GM12878 (cell line): ENCODE measurements at places on chromosomes 5 and 9. TPM values are rescaled to one million over a fixed set of nuclear protein-coding genes. Genes with fewer than 3 reads are reported as not detected.
A peak's percentile ranks its signal among the peaks of the same experiment; 100 is the strongest.

Gene LHX6
- total RNA-seq, result not detected in 2 replicates

Gene ACTBL2
- total RNA-seq, result not detected in 2 replicates

Gene YTHDC2
- total RNA-seq, result 25.2 and 25.8 TPM in 2 replicates

Gene CHSY3
- total RNA-seq, result not detected in 2 replicates

Gene SCGB3A1
- 0.46 TPM in 1 of 2 replicates, not detected in the other for total RNA-seq

Gene RNF208
- total RNA-seq, result 10.7 and 12.0 TPM in 2 replicates

Gene TSLP
- not detected in 2 replicates for total RNA-seq

Gene GDNF
- not detected in 2 replicates for total RNA-seq

Gene GZMA
- total RNA-seq, result not detected in 2 replicates

Gene LRRC19
- total RNA-seq, result not detected in 2 replicates

Gene FRMD3
- total RNA-seq, result 0.21 and 0.29 TPM in 2 replicates

Gene RGP1
- 13.7 and 14.9 TPM in 2 replicates for total RNA-seq

GRCh38 chr5:14587150-14587549, 5.6 kb downstream of the OTULINL start:
- no peaks in the 10 kb centered on the region for H3K36me3 ChIP-seq
- no peak overlapping the region for H3K27ac ChIP-seq
- no peak for DNase-seq
- H3K27me3 ChIP-seq, result no peaks in the 10 kb centered on the region
- no peak overlapping the region for H3K4me3 ChIP-seq

DNA sequence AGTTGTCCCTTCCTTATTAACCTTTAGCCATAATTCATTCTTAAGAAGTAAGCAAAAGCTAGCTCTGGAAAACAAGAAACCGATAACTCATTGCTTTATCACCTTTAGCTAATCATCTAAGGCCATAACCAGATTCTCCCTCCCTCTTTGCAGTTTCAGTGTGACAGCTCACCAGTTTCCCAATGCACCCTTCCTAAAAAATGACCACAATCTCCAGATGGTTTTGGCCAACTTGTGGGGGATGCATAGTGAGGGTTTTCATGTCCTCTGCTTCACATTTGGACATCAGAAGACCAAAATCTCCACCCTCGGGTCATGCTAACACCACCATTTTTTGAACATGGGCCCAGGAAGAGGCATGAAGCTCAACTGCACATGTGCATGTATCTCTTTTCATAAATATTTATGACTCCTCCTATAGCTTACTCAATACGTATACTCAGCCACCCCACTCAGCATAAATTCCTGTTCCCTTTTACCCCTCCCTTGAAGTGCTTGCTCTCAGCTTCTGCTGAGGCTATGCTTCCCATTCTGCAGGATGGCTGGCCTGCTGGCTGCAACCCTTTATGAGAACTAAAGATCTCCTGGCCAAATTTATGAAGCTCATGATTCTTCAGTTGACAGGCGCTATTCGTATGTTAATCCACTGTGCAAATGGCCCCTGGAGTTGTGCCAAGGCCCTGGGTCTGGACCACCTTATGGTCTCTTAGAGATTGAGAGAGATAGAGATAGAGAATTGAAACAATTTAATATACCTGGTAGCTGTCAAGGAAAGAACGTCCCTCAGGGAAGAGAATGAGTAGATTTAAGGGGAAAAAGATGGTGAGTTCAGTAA, 14.8 kb downstream of the PPP3R2 start:
- H3K4me1 ChIP-seq, result no peaks in the 10 kb centered on the region
- DNase-seq, result no peak
- H3K4me3 ChIP-seq, result no peak overlapping the region
- H3K27ac ChIP-seq, result no peak overlapping the region
- H3K27me3 ChIP-seq, result no peaks in the 10 kb centered on the region

- no peak for DNase-seq
- H3K36me3 ChIP-seq, result no peaks in the 10 kb centered on the region
- H3K27ac ChIP-seq, result no peak overlapping the region
- H3K27me3 ChIP-seq, result no peaks in the 10 kb centered on the region
- H3K4me3 ChIP-seq, result no peak overlapping the region
These were observed 150.0 kb upstream of the ACO1 start for GRCh38 chr9:32234451-32234850.

DNA sequence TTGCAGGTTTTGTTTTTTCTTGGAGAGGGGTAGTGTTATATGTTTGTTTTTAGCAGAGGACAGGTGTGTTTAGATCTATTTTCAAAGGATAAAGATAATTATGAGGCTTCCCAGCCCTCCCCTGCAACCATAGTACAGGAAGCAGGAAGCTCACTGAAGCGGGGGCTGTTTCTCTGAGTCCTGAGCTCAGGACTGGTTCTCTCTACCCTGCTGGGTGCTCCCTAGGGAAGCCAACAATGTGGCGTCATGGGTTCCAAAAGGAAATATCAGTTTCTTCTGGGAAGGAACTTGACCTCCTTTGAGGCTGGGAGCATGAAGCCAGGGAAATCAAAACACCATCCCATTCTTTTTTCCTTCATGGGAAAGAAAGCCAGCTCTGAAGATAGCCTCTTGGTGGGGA, 62.2 kb downstream of the RAD23B start:
- no peak for DNase-seq
- no peaks in the 10 kb centered on the region for H3K27me3 ChIP-seq
- H3K36me3 ChIP-seq, result no peaks in the 10 kb centered on the region
- no peak overlapping the region for H3K27ac ChIP-seq

- no peaks in the 10 kb centered on the region for H3K27me3 ChIP-seq
- no peaks in the 10 kb centered on the region for H3K36me3 ChIP-seq
- H3K4me3 ChIP-seq, result no peak overlapping the region
- no peak for DNase-seq
These were observed 11.9 kb downstream of the C1QTNF3 start for GRCh38 chr5:34031117-34031516.

DNA sequence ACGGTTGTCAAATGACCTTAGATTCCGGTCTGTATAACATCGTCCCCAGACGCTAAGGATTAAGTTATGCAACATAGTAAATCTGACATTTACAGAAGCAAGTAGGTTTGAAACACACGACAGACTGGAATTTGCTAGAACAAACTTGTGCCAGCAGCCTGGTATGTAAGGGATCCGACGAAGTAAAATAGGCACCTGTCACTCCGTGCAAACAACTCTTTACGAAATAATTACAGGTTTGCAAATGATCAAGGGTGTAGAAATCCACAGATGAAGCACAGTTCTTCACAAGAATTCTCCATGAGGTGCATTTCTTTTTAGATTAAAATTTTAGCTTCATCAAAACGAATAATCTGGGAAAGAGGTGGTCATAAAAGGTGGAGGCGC, 508 bp downstream of the MOCS2 start:
- peaks cover 5% of the 10 kb centered on the region; the same call in 1 of the 2 replicates for H3K4me1 ChIP-seq
- peak overlapping the region; percentile 68 for H3K4me3 ChIP-seq
- H3K36me3 ChIP-seq, result no peaks in the 10 kb centered on the region
- peak; percentile 13 for DNase-seq
- no peaks in the 10 kb centered on the region for H3K27me3 ChIP-seq
- H3K27ac ChIP-seq, result peak overlapping the region; percentile 65

- H3K36me3 ChIP-seq, result no peaks in the 10 kb centered on the region
- DNase-seq, result no peak
- H3K27ac ChIP-seq, result no peak overlapping the region
- no peaks in the 10 kb centered on the region for H3K4me1 ChIP-seq
These were observed 17.0 kb upstream of the ZFR start for GRCh38 chr5:32461441-32462120.

DNA sequence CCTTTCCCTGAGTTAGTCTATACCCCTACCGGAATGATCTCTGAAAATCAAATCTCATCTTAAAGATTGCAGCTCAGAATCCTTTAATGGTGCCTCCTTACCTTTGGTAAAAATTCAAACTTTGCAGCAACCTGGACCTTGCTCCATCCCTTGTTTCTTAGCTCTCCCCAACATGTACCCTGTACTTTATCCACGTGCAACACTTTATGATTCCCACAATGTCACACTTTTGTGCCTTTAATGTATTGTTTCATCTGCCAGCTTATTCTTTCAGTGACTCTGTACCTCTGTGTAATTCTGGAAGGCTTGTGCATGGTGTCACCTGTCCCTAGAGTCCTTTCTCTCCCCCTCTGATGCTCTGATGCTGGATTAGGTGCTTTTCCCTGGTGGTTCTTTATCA, 9.5 kb downstream of the ACO1 start:
- no peak for DNase-seq
- H3K4me3 ChIP-seq, result no peak overlapping the region
- no peaks in the 10 kb centered on the region for H3K27me3 ChIP-seq
- H3K27ac ChIP-seq, result no peak overlapping the region
- no peaks in the 10 kb centered on the region for H3K36me3 ChIP-seq

DNA sequence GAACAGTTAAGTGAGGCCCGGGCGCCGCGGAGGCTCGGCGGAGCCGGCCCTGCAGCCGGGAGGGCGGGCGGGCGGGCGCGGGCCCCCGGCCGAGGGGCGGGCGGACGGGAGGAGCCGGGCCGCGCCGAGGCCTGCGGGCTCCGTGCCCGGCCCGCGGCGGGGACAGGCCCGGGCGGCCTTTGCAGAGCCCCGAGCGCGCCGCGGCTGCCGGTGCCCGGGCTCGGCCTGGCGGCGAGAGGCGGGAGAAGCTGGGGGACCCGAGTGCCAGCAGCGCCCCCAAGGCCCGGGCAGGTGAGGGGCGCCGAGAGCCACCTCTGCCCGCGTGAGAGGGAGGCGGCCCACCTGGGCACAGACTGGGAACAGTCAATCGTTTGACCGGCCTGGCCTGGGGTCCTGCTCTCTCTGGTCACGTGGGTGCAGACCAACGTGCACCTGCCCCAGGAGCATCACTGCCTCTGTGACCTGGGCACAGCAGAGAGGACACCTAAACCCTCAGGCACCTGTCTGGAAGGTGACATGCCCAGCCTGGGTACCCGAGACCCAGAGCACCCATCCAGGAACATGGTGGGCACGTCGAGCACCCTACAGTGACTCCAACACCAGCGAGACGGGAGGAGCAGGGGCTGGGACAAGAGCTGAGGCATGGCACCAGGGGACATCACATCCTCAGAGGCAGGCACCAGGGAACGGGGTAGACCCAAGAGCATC, 531 bp downstream of the MVB12B start:
- DNase-seq, result no peak
- no peak overlapping the region for H3K4me3 ChIP-seq
- H3K4me1 ChIP-seq, result no peaks in the 10 kb centered on the region
- peaks cover 8% of the 10 kb centered on the region for H3K27me3 ChIP-seq
- no peaks in the 10 kb centered on the region for H3K36me3 ChIP-seq

GRCh38 chr5:134625559-134625958, 7.1 kb downstream of the SAR1B start:
- no peak overlapping the region for H3K27ac ChIP-seq
- no peaks in the 10 kb centered on the region for H3K27me3 ChIP-seq
- peaks cover 14% of the 10 kb centered on the region for H3K36me3 ChIP-seq
- DNase-seq, result no peak
- H3K4me3 ChIP-seq, result no peak overlapping the region

- no peaks in the 10 kb centered on the region for H3K36me3 ChIP-seq
- H3K4me3 ChIP-seq, result no peak overlapping the region
- peak; percentile 28 for DNase-seq
- no peak overlapping the region for H3K27ac ChIP-seq
These were observed 359.2 kb upstream of the ZNF462 start for GRCh38 chr9:106503759-106504158.

DNA sequence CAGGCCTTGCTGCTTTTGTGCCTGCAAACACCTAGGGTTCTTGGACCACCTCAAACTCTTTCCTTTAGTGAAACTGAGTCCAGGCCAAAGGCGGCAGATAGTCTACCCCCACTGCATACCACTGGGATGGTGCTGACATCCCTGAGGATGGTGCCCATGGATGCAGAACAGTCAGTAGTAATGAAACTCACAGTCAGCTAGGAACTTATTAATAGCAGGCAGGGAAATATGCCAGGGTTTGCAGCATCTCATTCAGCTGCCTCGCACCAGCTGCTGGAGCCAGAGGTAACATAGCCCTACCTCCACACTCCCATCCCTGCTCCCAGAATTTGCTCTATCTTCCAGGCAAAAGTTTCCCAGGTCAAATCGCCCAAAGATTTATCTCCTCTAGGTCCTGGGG, 189.1 kb downstream of the SREK1 start:
- no peaks in the 10 kb centered on the region for H3K27me3 ChIP-seq
- H3K27ac ChIP-seq, result no peak overlapping the region
- no peak for DNase-seq
- H3K4me3 ChIP-seq, result no peak overlapping the region
- no peaks in the 10 kb centered on the region for H3K4me1 ChIP-seq

- H3K4me3 ChIP-seq, result no peak overlapping the region
- no peaks in the 10 kb centered on the region for H3K4me1 ChIP-seq
- no peaks in the 10 kb centered on the region for H3K36me3 ChIP-seq
- no peaks in the 10 kb centered on the region; the same call in 1 of the 2 replicates for H3K27me3 ChIP-seq
These were observed 70.4 kb downstream of the SPRY4 start for GRCh38 chr5:142254431-142254830.

DNA sequence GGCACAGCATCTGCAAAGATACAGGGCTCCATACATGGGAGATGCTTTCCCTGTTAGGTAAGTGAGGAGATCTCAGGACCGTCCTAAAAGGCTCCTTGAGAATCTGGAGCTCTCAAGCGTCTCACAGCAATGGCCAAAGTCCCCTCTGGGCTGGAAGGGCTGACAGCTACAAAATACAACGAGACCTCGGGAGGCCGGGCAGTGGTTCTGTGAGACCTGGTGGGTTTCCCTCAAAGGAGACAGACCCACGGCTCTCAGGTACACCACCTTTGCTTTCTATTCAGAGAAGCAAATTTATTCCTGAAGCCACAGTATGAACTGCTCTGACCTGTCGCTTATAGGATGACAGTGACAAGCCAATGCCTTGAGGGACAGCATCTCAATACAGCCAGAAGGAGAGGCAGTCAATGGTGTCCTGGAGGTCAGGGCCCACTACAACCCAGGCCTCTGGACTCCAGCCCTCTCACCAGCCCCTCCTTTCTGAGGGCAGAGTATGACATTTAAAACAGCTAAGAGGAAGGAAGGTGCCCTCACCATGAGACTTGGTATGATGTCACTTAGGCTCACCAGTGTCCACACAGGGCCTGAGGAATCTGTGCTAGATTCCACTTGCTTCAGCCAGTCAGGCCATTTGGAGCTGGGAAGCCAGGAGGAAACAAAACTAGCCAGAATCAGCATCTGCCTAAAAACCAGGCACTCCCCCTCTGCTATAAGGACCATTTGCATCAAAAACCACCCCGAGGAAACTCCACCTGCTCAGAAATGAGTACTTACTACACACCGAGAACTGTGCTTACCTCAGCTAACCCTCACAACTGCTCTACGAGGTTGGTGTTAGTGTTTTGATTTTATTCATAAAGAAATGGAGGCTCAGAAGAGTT, 86.5 kb upstream of the FSTL4 start:
- H3K4me3 ChIP-seq, result no peak overlapping the region
- H3K27ac ChIP-seq, result no peak overlapping the region
- H3K27me3 ChIP-seq, result no peaks in the 10 kb centered on the region
- H3K4me1 ChIP-seq, result peaks cover 16% of the 10 kb centered on the region
- H3K36me3 ChIP-seq, result no peaks in the 10 kb centered on the region

DNA sequence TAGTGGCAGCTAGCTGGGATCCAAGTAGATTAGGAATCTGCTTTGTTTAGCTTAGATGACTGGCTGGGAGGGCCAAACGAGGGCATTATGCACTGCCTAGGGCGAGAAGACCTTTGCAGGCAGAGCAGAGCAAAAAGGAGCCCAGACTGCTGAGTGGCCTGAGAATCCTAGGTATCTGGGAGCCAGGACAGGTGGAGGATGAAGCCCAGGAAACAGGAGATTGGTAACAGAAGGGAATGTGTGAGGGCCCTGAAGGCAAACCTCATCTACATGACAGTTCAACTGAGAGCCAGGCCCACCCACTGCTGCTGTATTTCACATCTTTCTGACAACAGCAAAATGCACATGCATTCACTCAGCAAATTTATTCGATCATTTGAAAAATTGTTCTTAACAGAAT, 192.3 kb downstream of the DTWD2 start:
- DNase-seq, result no peak
- no peaks in the 10 kb centered on the region for H3K27me3 ChIP-seq
- no peak overlapping the region for H3K27ac ChIP-seq

GRCh38 chr5:23721336-23721735, 213.9 kb downstream of the PRDM9 start:
- no peak for DNase-seq
- H3K4me3 ChIP-seq, result no peak overlapping the region
- H3K27me3 ChIP-seq, result no peaks in the 10 kb centered on the region
- H3K27ac ChIP-seq, result no peak overlapping the region
